ENCODE measurements at places on chromosomes 3 and 15. TPM values are rescaled to one million over a fixed set of nuclear protein-coding genes. Genes with fewer than 3 reads are reported as not detected.

KCNAB1 gene
- total RNA-seq, result 9.2 TPM

CHRNA7 gene
- 0.18 TPM for total RNA-seq

RASL12 gene
- 1.7 TPM for total RNA-seq

INSYN1 gene
- 1.2 TPM for total RNA-seq

ADCY5 gene
- total RNA-seq, result under 0.01 TPM

ROPN1 gene
- not detected for total RNA-seq

IGSF10 gene
- total RNA-seq, result 8.0 TPM

CCR8 gene
- total RNA-seq, result not detected

PROS1 gene
- total RNA-seq, result 109 TPM

TNFSF10 gene
- total RNA-seq, result 5.0 TPM

GOLGA8J gene
- total RNA-seq, result not detected

DGKG gene
- 0.27 TPM for total RNA-seq

ANKUB1 gene
- total RNA-seq, result not detected

SPINK8 gene
- total RNA-seq, result not detected

SLC9A9 gene
- total RNA-seq, result 32.8 TPM

BTD gene
- total RNA-seq, result 38.8 TPM

SLC28A2 gene
- not detected for total RNA-seq

IL1RAP gene
- total RNA-seq, result 14.6 TPM

C3orf22 gene
- not detected for total RNA-seq

AHSG gene
- not detected for total RNA-seq

MYLK gene
- 74.7 TPM for total RNA-seq

GOLGA6B gene
- not detected for total RNA-seq

DPPA2 gene
- total RNA-seq, result not detected

TUSC2 gene
- 15.5 TPM for total RNA-seq

SKOR1 gene
- total RNA-seq, result 0.08 TPM

All from fibroblast of the aortic adventitia (primary cell).